Hematopoietic multipotent progenitor cell treated with erythropoietin and hydrocortisone succinate and interleukin-3 and kit ligand, for 6 days (in vitro differentiated cells): ENCODE measurements at places on chromosomes 13 and 19.

DNA sequence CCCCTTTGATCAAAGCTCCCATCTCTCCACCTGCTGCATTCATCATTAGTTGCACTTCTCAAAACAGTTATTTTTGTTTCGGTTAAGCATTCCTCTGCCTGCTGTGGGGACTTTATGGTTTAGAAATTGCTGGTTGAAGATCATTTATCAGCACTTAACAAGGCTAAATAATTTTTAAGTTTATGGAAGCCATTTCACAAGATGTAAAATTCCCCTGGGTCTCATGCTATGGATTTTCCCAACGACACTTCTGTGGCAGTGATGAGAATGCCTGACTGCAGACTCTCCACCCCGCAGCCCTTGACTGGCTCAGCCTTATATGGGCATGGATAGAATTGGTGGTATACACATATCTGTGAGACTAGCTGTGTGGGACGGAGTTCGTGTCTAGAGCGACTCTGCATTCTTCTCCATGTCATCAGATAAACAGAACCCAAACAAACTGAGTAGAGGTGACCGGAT lies 52.8 kb downstream of the COL4A2 start:
- no peak for DNase-seq

DNA sequence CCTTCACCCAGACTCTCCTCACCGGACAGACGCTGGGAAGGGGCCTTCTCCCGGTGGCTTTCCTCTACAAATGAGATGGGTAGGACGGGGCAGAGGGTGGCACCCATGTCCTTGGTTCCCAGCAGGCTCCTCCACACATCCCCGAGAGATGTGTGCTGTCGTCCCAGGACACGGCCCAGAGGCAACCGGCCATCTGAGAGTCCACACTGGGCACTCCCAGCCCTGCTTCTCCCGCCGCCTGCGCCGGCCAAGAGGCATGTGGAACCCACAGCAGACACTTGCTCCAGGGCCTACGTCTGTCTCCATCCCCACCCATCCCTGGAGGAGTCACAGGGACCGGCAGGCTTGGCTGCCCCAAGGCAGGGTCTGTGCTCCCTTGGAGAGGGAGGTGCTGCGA lies 179.9 kb downstream of the KDM4B start:
- DNase-seq: no peak

DNA sequence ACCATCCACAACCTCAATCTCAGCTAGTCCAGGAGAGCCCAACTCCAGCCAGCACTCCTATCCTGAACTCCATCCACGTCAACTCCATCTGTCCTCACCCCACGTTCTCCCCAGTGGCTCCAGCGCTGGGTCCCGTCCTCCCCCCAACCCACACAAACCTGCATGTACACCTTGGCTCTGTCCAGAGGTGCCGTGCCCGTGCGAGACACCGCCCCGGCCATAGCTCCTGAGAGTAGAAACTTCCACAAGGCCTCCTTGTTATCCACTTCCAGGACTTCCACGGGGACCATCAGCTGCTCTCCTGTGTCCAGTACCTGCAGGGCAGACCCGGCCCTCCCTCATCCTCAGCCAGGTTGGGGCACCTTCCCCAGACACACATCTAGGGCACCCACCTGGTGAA lies 1.7 kb downstream of the SLC25A41 start:
- DNase-seq: no peak

GRCh38 chr13:100887729-100888151 lies 213.1 kb upstream of the TMTC4 start:
- DNase-seq: no peak

- peak; percentile 98 for DNase-seq
Observed at GRCh38 chr19:16628183-16628983, at the start of gene MED26. TSS of gene MED26 (minus strand) at chr19:16628204. CDS start at chr19:16627943, 261 bp downstream.
